Amniotic stem cell (primary cell): ENCODE measurements at places on chromosomes 11 and 22.

GRCh38 chr22:11626422-11626773 is 3901.6 kb upstream of the OR11H1 start:
- DNase-seq = no peak

- no peak for DNase-seq
These were observed 21.5 kb upstream of the POU2AF1 start for GRCh38 chr11:111400595-111400994.

GRCh38 chr11:77530879-77531278 is 57.0 kb upstream of the PAK1 start:
- DNase-seq = no peak

DNA sequence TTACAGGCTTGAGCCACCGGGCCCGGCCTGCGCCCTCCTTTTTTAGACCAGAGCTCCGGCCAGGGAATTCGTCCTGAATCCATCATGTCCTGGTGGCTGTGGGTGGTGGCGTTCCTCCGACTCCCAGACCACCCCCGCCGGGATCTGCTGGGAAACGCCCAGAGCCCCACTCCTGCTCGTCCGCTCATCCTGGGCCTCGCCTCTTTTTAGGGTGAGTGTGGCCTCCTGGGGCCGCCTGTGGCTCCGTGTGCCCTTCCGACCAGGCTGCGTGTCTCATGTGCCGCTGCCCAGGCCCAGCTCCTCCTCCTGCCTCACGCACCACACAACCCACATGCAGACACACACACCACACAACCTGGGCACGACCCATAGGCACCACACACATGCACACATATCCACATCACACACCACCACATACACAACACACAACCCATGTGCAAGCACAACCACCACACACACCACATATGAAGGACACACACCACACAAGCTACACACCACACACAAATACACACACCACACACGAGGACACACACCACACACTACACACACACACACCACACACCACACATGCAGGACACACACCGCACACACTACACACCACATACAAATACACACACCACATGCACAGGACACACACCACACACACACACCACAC is 946.2 kb downstream of the BRD1 start:
- DNase-seq = no peak

DNA sequence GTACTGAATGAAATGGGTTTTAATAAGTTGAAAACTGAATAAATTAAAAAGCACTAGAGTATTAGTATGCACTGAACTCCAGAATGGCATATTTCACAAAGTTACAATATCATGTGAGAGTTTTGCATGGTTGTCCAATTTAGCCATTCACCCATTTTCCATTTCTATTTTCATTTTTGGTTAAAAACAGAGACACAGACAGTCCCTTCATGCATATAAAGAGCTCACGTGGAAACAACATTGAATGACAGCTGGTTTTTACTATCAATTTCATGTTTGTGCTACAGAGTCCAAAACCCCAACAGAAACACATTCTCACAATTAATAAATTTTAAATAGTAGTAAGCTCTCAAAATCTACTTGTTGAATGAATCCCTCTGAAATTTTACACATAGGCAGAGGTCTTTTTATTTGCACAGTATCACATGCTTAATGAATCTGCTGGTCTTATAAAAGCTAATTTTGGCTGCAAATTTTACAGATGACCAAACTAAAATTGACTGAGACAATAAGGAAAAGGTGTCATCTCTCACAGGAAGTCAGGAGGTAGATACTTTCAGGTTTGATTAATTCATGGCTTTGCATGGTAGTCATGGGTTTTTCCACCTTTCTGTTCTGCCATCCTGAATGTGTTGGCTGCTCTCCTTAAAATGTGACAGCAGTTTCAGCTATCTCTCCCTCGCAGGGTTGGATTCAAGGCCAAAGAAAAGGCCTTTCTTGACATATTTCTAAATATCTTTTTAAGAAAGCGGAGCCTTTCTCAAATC is 20.6 kb upstream of the DDI1 start:
- no peak for DNase-seq

GRCh38 chr11:69180226-69180625 is 24.5 kb downstream of the SMIM38 start:
- no peak for DNase-seq

- no peak for DNase-seq
These were observed 6.5 kb downstream of the OR4D6 start for GRCh38 chr11:59463190-59463641.

GRCh38 chr11:63592975-63593395 is 21.2 kb downstream of the PLAAT3 start:
- DNase-seq = no peak

DNA sequence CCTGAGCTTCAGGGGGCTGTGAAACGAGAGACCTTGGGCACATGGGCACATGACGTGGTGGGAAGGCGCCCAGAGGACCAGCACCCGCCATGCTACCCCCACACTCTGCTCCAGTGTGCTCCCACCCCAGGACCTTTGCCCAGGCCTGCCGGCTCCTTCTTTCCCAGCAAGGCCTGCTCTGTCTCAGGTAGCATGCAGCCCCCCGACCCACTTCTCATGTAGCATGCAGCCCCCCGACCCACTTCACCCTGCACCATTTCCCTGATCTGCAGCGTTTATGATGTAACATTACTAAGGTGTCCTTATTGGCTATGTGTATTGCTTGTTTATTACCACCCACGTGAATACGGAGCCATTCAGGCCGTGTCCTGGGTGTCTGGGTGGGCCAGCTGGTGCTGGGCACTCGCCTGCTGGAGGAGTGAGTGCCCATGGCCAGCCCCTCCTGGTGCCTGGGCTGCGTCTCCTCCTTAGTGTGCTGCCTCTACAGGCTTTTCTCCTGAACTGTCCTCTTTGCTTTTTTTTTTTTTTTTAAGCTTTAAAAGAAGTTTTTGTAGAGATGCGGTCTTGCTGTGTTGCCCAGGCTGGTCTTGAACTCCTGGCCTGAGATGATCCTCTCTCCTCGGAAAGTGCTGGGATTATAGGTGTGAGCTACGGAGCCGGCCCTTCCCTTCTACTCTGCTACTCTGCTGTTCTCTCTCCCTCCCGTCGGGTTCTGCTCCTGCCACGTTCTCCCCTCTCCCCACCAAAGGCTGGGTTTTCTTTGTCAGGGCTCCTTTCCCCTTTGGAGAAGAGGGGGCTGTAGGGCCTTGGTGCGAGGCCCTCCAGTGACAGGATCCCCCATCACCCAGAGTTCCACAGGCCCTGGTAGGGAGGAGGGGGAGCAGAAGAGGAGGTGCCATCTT is 29.4 kb downstream of the LRP5 start:
- no peak for DNase-seq

DNA sequence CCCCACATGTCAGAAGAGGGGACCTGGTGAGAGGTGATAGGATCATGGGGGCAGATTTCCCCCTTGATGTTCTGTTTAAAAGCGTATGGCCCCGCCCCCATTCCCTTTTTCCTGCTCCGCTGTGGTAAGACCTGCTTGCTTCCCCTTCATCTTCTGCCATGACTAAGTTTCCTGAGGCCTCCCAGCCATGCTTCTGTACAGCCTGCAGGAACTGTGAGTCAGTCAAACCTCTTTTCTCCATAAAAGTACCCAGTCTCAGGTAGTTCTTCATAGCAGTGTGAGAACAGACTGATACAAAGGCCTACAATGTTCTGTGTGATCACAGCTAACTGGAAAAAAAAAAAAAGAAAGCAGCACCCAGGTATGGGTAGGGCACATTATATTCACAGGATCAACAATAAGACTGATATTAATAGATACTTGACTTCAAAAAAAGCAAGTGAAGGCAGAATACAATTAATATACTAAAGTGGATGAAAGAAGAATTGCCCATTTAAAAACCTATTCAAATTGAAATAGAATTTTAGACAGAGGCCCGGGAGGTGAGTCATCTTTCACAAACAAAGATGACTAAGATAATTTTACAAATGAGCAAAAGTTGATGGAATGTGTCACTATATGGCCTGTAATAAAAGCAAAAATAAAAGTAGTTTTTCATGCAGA is 1.7 kb upstream of the OR52K1 start:
- DNase-seq = no peak
